ENCODE measurements at places on chromosomes 16 and 17.

DNA sequence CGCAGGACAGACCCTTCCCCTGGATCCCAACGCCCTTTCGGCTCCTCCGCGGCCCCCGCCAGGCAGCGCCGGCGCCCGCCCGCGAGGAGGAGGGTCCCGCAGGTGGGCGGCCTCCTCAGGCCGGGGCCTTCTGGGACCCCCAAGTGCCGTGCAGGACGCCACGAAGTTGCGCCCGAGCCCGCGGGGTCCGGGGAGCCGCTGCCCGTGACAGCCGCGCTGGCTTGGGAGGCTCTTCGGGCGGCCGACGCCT, 504 bp downstream of the ERN1 start:
- DNase-seq, result no peak

GRCh38 chr16:89945654-89946053, 2.9 kb upstream of the DEF8 start:
- no peak for DNase-seq

- DNase-seq, result no peak
Measured at GRCh38 chr17:36892112-36892838, 45.0 kb upstream of the LHX1 start.

GRCh38 chr16:72876221-72876620, 171.7 kb downstream of the ZFHX3 start:
- DNase-seq, result no peak

DNA sequence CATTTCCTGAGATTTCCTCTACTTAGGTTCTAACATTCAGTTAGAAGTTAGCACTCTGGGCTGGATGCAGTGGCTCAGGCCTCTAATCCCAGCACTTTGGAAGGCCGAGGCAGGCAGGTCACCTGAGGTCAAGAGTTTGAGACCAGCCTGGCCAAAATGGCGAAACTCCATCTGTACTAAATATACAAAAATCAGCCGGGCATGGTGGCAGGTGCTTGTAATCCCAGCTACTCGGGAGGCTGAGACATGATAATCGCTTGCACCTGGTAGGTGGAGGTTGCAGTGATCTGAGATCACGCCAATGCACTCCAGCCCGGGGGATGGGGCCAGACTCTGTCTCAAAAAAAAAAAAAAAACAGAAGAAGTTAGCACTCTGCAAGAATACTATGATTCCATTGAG, 1430.9 kb downstream of the CDH11 start:
- DNase-seq, result no peak

GRCh38 chr17:12256380-12256995, 235.8 kb downstream of the MAP2K4 start:
- no peak for DNase-seq

DNA sequence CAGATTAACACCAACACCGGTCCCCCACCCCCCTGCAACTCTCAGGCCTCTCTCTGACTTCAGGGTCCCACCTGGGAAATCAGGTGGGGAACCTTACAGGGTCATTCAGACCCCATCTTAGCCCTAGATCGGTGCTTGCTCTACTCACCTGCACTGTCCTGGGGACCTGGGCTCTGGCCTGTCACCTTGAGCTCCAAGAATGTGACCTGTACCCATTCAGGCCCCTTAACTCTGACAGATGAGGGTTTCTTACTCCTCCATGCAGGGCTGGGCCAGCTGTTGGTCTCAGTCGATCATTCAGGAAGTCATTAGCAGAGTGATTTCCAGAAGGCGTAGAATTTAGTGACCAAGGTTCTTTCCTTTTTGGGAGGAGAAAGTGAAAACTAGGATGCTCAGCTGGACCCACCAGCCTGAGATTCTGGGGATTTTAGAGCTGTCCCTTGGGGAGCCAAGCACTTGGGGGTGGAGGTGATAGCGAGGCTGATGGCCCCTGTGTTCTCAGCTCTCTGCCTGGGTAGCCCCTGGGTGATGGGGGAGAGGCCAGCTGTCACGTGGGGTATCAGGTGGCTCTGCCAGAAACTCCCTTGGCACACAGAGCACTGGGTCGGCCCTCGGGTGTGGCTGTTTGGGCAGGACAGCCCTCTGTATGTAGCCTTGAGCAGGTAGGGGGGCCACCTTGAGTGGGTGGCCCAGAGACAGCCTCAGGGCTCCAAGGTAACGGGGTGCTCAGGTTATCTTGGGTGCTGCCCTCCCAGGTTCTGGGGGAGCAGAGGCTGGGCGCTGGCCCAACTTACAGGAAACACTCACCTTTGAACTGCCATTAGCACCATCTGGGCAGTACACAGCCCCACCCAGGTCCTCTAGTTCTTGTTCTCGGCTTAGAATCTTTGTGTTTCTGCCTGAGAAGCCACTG, 724 bp downstream of the MVP start:
- no peak for DNase-seq

GRCh38 chr17:10127819-10128425, 70.5 kb downstream of the GAS7 start:
- no peak for DNase-seq

DNA sequence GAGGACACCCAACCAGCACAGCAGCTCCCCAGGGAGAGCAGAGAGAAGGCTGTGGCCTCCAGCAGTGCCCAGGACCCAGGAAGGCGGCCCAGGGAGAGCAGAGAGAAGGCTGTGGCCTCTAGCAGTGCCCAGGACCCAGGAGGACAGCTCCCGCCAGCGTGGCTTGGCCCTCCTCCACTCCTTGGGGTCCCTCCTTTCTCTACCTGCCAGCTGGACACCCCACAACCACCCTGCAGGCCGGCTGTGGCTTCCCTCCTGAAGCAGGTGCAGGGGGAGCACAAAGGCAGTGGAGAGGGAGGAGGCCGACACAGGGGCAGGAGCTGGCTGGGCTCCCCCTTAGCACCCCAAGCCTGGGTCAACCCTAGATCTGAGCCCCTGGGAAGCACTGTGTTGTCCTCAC, 54.1 kb upstream of the FASN start:
- no peak for DNase-seq

- DNase-seq, result no peak
Measured at GRCh38 chr17:2418572-2418971, 17.7 kb upstream of the MNT start.

DNA sequence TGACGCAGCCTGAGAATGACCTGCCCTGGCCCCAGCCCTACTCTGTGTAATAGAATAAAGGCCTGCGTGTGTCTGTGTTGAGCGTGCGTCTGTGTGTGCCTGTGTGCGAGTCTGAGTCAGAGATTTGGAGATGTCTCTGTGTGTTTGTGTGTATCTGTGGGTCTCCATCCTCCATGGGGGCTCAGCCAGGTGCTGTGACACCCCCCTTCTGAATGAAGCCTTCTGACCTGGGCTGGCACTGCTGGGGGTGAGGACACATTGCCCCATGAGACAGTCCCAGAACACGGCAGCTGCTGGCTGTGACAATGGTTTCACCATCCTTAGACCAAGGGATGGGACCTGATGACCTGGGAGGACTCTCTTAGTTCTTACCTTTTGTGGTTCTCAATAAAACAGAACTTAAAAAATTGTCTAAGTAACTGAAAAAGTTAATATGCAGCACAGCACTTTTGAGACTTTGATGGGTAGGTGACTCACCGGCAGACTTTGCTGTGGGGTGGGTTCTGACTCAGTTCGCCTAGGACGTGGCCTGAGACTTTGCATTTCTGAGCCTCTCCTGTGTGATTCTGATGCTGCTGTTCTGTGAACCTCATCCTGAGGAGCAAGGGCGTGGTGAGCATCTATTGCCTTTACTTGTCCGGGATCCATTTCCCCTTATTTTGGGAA, 5.7 kb downstream of the LAT start:
- DNase-seq, result no peak

DNA sequence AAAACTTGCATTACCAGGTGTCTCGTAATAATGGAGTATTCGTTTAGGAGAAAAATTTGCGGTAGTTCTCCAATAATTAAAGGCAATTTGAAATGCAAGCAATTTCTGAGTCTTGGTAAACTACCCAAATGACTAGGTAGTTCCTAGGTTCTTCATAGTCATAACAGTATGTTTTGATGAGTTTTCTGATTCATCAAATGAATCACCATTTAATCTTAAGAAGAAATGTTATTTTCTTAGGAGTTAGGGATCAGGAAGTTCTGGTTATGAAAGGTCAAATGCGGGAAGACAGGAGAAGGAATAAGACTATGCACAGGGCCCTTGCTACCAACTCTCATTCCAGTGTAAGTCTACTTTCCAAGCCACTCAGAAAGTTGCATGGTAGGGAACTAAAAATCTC, 221.5 kb upstream of the SOX9 start:
- no peak for DNase-seq

DNA sequence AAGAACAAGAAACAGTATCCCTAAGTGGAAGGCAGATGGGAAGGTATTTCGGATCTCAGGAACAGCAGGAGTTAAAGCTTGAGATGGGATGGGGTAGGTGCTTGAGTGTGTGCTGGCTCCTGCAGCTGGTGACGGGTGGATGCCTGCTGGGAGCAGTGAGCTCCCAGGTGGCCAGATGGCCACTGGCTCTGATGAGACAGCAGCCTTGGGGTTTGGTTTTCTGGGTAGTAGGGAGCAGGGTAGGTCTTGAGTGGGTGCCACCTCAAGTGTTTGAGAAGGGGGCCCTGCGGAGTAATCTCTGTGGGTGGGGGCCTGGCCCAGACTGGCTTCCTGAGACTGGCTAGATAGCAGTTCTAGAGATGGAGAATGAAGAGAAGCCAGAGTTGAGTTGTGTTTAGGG, 10.3 kb downstream of the EPN2 start:
- DNase-seq, result no peak

GRCh38 chr17:15485045-15485444, 17.6 kb upstream of the CDRT4 start:
- DNase-seq, result no peak

DNA sequence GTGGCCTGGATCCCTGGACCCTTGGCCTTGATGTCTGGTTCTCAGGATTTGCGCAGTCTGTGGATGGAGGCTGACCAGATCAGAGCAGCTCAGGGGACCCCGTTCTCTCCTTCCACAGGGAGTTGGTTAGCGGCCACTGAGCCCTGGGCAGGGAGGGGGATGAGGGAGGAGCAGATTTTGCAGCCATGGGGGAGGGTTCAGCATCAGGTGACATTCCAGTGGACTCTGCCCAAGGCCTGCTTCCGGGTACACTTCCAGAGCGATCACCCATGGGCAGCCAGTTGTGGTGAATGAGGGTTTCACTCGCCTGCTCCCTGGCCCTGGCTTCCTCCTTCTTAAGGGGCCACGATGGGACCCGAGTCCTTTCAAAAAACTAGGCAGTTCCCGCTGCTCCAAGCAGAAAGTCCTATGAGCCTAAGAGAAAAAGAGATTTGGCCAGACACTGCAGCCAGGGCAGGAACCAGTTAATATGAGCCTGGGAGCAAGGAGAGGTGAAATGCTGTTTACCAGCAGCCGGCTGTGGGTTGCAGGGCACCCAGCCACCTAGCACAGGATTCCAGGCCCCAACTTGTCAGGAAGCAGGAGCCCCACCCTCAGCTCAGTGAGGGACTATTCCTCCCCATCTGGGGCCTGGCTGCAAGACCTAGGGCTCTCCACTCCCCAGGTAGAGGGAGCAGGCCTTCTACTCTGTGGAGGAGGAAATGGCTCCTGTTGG, 4.7 kb upstream of the GPRC5C start:
- DNase-seq, result no peak

GRCh38 chr17:48543854-48544348, 1.0 kb downstream of the HOXB2 start:
- DNase-seq, result no peak

- no peak for DNase-seq
Measured at GRCh38 chr16:53449816-53450517, 15.7 kb downstream of the RBL2 start.

GRCh38 chr17:39683295-39683939, 4.4 kb downstream of the PGAP3 start:
- no peak for DNase-seq

DNA sequence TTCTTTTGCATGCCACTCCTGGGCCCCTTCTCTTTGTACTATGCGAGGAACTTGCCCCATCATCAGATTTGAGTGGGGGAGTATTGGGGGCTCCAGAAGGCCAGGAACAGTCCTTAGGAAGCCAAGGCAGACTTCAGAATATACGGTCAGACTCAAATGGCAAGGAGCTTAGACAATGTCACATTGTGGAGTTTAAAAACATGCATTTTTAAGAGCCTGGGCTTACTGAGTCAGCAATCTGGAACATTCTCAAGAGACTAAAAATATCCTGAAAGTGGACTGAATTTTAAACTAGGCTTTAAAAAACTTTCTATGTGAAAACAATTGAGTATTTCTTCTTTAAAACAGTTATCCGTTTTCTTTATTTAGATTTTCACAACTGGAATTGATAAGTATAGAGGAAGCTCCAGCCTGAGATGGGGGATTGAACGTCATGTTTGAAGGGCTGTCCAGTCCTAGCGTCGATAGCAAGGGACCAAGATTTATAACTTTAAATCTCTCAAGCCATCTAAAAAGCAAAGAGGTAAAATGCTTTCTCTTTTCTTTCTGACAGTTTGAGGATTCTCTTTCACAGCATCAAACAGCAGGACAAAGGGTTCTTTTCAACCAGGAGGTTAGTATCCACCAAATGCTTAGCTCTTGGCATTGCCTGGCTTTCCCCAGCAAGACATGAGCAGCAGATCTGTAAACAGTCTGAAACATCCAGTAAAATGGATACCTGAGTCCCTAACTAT, 45.8 kb upstream of the CDRT4 start:
- no peak for DNase-seq

GRCh38 chr17:28700830-28701492, 10.7 kb downstream of the PROCA1 start:
- no peak for DNase-seq

DNA sequence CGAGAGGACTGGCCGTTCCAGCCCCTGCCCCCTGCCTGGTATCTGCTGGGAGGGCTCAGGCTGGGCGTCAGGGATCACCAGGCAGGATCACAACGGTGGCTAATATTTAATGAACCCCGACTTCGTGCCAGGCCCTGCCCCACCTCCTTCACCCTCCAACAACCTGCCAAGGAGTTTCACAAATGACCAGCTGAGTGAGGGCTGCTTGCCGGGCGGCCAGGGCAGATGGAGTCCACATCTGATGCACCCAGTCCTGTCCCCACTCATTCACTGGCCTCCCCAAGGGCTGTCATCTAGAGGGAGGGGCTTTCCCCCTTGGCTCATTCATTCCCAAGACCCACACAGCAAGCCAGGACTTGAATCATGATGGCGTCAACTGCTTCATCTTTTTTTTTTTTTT, 17.5 kb downstream of the UBALD1 start:
- DNase-seq, result no peak

DNA sequence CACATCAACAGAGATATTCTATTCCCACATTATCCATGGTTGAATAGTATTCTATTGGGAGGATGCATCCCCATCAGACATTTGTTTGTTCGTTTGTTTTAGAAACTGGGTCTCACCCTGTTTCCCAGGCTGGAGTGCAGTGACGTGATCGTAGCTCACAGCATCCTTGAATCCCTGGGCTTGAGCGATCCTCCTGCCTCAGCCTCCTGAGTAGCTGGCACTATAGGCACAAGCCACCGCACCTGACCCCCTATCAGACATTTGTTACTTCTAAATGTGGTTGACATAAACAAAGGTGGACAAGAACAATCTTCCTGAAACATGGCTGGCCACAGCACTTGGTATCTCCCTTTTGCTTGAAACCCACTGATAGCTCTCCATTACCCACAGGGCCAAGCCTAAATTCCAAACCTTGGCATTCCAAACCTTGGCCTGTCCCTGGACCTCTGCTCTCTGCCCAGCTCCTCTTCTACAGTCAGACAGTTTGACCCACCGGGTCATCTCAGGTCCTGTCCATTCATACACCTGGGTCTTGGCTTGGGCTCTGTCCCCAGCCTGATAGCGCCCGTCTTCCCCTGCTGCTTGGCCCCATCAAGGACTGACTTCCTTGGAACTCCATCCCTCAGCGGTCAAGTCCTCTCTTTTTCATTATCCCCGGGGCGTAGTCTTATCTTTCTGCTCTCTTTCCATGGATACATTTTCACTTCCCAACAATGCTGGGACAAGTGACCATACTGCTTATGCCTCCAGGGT, 1.5 kb upstream of the PRR29 start:
- DNase-seq, result no peak

GRCh38 chr17:56979091-56979480, 1.2 kb downstream of the SCPEP1 start:
- DNase-seq, result no peak

Measured in NCI-H1436 treated with DMSO at 0.1 percent for 48 hours (cell line).